ENCODE measurements at places on chromosomes 4 and X.

GRCh38 chr4:40827758-40828157 lies 78.0 kb downstream of the NSUN7 start:
- DNase-seq: no peak

- DNase-seq: no peak
These were observed 103.3 kb upstream of the TLR3 start for GRCh38 chr4:185965426-185966384.

DNA sequence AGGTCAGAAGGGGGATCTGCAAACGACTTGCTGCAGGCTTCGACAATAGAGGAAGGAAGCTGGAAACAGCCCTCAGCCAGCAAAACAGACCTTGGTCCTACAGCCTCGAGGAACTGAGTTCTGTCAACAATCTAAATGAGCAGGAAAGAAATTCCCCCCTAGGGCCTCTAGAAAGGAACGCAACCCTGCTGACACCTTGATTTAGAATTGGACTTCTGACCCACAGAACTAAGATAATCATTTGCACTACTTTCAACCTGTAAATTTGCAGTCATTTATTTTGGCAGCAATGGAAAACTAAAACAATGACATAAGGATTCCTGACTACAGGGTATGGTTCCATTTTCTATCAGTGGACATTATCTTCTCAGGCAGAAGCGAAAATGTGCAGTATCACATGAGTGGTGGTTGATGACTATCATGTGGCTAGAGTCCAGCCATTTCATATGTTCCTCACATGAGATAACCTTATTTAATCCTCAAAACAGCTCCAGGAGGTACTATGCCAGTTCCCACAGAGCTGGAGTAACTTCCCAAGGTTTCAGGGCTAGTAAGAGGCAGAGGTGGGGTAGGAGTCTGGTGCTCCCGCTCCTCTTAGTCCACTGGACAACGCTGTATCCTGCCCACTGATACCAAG lies 61.6 kb downstream of the SAT1 start:
- no peak for DNase-seq

- no peak for DNase-seq
These were observed 172.8 kb upstream of the TACR3 start for GRCh38 chr4:103892586-103892985.

GRCh38 chrX:151982222-151982621 lies 7.7 kb upstream of the GABRE start:
- no peak for DNase-seq

- no peak for DNase-seq
These were observed 5.6 kb downstream of the MSANTD1 start for GRCh38 chr4:3254302-3255131.

- DNase-seq: peak; percentile 18
These were observed 46.0 kb upstream of the TMPRSS11F start for GRCh38 chr4:68175562-68176155.

- no peak for DNase-seq
These were observed 103.8 kb downstream of the RTL5 start for GRCh38 chrX:72027914-72028307.

DNA sequence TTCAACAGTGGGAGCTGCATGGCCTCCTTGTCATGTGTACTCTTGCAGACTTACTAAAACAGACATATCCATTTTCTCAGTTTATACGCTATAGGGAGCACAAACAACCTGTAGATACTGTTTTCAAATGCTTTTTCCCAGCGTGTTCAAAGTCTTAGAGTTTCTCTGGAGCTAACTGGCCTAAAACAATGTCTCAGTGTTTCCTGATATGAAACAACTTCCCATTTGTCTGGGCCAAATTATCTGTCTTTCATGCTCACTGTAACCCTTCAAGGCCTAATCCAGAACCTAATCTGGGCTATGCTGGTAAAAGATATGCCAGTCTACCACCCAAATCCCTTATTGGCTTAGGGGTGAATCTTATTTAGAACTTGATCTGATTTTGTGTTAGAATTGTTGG lies 38.8 kb downstream of the RAB40A start:
- no peak for DNase-seq

GRCh38 chr4:60847614-60848013 lies 352.5 kb upstream of the ADGRL3 start:
- no peak for DNase-seq

DNA sequence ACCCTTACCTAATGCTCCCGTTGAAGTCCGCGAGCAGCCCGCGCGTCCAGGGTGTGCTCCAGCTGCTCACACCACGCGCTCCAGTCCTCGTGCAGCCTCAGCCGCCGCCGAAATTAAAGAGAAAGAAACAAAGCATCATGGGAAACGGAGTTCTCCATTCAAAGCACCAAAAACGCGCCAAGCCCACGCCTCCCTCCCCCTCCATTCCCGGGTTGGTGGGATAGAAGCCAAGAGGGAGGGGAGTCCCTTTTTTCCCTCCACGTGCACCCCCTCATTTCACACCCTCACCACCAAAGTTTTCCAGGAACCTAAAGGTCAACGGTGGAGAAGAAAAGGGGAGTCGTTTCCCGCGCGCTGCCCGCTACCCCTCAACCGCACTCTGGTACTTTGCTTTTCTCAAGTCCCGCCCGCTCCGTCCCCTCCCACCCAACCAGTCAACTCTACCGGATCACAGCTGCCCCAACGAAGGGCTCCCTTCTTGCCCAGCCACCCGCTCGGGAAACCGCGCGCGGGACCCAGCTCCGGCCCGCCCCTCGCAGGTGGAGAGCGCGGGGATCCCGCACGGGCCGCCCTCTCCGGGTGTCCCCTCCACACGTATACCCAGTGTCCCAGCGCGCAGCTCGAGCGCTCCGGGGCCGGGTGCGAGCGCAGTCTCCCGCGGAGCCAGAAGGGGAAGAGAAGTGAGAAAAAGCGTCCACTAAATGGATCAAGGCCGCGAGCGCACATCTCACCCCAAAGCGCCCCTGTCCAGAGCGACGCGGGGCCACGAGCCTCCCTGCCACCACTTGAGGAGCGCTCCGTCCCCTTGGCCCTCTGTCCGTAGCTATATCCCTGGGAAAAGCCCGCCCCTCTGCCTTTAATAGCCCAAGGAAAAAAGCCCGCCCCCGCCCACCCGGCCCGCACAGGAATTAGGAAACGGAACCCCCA lies 65.1 kb upstream of the CCDC160 start:
- DNase-seq: no peak

- DNase-seq: no peak
These were observed 277.7 kb upstream of the TET2 start for GRCh38 chr4:104868958-104869357.

DNA sequence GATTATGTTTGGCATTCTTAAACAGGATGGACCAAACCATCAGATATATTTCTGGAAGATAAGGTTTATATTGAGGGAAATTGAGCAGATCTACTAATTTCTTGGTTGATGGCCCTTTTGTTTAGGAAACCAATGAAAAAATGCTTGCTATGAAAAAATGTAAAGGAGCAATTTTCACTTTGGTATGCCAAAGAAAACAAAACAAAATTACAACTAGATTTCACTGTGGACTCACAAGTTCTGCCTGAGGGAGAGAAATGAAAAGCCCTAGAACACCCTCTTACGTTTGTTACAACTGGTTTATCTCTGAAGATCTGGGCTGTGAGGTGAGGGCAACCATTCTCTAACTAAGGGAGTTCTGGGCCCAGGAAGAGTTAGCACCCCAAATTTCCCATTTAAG lies 122.5 kb upstream of the IL15 start:
- no peak for DNase-seq

GRCh38 chr4:152156442-152156841 lies 379.4 kb downstream of the FBXW7 start:
- no peak for DNase-seq

DNA sequence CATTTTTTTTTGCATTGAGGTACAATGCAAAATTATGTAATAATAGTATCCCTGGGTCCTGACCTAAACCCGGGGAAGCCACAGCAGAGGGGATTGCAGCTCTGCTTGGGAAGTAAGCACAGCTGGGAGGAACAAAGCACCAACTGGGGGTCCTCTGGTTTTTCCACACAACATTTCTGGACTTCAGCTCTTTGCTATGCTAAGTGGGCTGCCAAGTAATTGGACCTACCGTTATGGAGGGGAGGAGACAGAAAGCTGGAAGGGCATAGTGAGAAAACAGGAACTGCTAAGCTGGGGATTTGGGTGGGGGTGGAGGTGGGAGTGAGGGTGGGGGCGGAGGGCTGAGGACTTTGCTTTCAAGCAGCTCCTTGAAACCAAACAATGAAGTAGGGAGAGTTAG lies 183.3 kb downstream of the ZIC3 start:
- no peak for DNase-seq

- no peak for DNase-seq
These were observed 642.8 kb upstream of the DIPK2B start for GRCh38 chrX:45843518-45843917.

DNA sequence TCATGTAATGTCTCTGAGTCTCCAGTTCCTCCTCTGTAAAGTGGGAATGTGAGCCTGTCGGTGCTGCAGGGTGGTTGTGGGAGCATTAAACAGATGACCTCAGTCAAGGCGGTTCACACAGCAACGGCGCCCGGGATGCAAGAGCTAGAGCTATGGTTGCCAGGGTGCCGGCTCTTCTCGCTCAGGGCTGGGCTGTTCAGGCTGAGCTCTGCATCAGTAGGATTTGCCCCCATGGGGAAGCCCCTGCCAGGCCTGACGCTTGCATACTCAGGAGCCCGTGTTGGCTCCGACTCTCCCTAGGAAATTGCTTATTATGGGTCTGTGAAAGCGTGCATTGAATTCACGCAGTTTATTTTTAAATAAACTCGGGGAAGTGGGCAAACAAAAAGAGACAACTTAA lies 67.3 kb downstream of the PSAPL1 start:
- DNase-seq: no peak

GRCh38 chr4:68651932-68652331 lies 18.5 kb downstream of the UGT2B15 start:
- DNase-seq: no peak

DNA sequence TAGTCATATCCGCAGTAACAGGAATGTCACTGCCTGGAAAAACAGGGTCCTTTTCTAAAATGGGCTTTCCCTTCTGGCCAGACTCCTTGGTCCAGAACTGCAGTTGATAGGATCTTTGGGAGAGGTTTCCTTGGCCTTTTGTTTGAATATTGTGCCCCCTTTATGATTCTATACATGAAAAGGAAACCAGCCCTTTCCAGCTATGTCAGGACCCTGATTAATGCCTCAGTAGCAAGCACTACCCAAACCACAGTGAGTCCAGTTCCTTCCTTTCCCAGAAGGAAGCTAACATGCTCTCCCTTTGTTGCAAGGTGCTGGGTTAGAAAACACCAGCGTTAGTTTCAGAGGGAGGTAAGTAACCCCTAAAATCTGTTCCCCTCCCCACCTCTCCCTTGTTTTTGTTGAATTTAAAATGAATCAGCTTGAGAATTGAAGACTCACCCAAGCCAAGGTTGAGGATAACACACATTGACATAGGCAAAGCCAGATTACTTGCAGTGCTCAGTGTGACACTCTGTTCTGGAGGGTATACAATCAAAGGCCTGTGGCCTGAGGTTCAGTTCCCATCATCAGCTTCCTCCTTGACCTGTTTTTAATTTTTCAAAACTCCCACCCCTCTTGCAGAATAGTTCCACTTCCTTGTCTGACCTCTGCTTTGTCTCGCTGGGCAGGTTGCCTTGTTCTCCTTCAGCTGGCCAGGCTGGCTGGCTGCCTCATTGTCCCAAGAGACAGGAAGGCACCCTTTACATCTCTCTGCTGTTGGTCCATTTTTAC lies 87.6 kb upstream of the PLAC1 start:
- no peak for DNase-seq

GRCh38 chr4:101065935-101066485 lies 281.3 kb downstream of the PPP3CA start:
- DNase-seq: no peak

- no peak for DNase-seq
These were observed 51.3 kb downstream of the RBPJ start for GRCh38 chr4:26372076-26372475.

DNA sequence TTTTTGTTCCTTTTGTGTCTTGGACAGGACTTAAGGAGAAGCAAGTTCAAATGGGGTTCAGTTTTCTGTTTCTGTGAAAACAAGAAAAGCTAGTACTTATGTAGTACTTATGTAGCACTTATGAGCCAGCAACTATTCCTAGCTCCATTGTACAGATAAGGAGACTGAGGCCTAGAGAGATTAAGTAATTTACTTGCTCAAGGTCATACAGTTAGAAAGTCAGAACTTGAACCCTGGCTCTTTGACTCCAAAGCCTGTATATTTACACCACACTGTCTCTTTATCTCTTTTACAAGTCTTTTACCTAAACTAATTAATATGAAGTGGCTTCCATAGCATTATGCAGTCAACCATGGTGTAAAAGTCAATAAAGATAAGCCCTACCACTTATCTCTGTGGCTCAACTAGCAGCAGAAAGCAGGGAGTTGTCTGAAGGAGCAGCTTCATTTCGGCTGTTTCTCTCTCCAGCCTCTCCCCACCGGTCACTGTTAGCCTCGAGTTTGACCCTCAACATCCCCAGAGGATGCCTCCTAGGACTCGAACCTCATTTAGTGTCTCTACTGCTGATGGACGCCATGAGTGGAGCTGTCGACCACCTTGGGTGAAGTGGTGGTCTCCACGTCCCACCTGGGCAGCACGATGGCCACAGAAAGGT lies 209.9 kb downstream of the SHROOM3 start:
- DNase-seq: no peak

GRCh38 chr4:184268584-184269160 lies 51.0 kb upstream of the ENPP6 start:
- no peak for DNase-seq

DNA sequence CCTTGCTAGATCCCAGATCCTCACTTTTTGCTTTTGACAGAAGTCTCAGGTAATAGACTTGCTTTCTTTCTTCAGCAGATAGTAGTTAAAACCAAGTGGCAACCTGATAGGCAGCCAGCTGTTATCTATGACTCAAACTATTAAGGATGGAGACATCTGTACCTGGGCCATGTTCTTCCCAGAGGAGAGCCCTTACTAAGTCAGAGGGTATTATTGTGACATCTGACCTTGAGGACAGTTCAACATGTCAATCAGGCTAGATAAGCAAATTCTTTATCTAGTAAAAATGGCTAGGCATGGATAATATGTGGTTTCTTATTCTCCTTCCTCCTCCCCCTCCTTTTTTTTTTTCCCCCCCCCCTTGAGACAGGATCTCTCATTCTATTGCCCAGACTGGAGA lies 39.2 kb downstream of the TRIM2 start:
- DNase-seq: no peak

DNA sequence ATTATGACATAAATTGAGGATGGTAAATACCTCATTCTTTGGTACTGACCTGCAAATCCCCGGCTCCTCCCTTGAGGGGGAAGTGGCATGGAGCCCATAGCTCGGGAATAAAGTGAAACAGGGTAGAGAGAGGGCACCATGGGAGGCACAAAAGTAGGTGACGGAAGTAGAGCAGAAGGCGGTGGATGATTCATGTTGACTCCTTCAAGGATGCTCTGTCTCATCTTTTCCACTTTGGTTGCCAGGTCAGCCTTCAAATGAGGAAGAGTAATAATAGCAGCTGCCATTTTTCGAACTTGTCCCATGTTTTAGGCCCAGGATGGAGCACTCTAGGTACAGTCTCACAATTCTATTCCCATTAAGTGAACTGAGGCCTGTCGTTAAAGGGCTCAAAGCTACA lies 41.4 kb upstream of the PHF8 start:
- DNase-seq: no peak

All from GM19239 (cell line).